ENCODE measurements at places on chromosomes 12 and 14. TPM values are rescaled to one million over a fixed set of nuclear protein-coding genes. Genes with fewer than 3 reads are reported as not detected.
A peak's percentile ranks its signal among the peaks of the same experiment; 100 is the strongest.

DNA sequence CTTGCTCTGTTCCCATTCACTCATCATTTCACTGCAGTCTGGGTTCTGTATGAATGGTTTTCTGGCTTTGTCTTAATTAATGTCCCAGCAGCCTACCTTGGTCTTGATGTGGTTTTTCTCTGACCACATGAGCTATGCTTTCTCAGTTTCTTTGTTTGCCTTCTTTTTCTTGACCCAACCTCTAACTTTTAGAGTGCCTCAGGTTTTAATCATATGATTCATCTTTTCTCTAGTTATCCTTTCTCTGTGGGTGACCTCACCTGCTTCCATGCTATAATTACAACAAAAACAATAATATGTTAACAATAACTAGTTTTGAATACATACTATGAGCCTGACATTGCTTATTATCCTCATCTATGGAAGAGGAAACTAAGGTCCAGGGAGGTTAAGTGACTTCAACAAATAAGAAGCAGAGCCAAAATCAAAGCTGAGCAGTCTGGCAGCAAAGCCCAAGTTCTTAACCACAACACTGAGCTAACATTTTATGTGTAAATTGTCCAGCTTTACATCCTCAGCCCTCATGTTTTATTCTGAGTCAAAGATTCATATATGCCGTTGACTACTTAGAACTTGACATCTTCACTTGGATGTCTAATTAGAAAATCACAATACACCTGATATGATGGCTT lies 4.7 kb upstream of the EPYC start:
- DNase-seq = peak; percentile 3

DNA sequence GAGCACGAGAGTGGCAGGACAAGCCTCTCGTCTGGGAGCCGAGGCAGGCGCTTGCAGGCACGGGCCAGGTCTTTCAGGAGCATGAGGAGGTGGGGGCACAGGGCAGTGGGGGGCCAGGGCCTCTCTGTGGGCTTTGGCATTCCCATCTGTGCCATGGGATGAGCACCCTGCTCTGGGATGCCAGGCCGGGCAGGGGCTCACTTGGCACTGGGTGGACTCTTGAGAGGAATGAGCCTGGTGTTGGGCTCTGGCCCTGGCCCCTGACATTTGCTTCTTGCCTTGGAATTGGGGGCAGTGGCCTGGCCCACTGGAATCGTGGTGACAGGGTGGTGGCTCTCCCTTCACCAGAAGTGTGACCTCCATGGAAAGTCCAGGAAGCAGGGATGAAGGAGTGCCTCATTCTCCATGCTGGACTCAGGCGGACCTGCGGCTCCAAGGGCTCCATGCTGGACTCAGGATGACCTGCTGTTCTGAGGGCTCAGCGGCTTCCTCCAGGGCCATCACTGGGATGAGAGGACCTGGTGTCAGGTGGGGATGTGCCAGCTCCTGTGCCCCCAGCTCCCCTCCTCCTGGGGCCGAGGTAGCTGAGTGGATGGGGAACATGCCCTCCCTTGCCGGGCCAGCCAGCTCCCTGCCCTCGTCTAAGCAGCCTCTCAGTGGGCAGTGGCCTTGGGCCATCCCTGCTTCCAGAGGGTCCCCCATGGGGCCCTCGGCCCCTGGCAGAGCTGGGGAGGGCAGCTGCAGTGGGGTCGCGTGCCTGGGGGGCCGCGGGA lies 220.3 kb downstream of the KIF26A start:
- no peak for DNase-seq

GRCh38 chr14:93301821-93302447 lies 30.9 kb downstream of the BTBD7 start:
- DNase-seq = no peak

GRCh38 chr14:102150083-102150482 lies 10.4 kb downstream of the WDR20 start:
- DNase-seq = no peak

- DNase-seq = no peak
Measured at GRCh38 chr12:95147866-95148265, 69.4 kb downstream of the FGD6 start.

GRCh38 chr14:60164404-60164711 lies 840 bp downstream of the DHRS7 start:
- no peak for DNase-seq

GRCh38 chr14:96252999-96253539 lies 2.9 kb upstream of the BDKRB1 start:
- DNase-seq = peak; percentile 86

GRCh38 chr14:99475660-99476059 lies 5.0 kb downstream of the SETD3 start:
- no peak for DNase-seq

GRCh38 chr14:94560291-94560665 lies 964 bp upstream of the SERPINA4 start:
- DNase-seq = no peak

DNA sequence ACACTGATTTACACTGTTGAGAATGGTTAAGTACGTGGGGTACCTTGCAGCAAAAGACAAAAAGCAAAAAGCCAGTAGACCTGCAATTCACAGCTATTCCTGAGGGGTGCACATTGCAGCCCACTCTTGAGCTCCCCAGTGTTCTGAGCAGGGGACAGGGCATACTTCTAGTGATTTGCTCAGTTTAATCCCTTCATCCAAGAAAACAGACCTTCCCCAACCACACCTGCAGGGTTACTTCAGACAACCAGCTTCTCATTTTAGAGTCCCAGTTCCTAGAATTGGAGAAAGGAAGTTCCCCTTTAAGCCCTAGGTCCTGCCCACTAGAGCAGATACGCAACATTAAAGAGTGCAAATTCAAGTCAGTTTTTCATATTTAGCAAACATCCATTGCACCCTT lies 3.6 kb upstream of the WSB2 start:
- no peak for DNase-seq

RPS6KL1 gene
- 11.3 TPM for total RNA-seq

RIN3 gene
- total RNA-seq = 1.4 TPM
